ENCODE measurements at places on chromosomes 2 and 18.

- DNase-seq: no peak
Observed at GRCh38 chr18:62811674-62812073, 96.3 kb downstream of the PHLPP1 start.

- no peak for DNase-seq
Observed at GRCh38 chr18:33716061-33716683, 138.2 kb downstream of the ASXL3 start.

DNA sequence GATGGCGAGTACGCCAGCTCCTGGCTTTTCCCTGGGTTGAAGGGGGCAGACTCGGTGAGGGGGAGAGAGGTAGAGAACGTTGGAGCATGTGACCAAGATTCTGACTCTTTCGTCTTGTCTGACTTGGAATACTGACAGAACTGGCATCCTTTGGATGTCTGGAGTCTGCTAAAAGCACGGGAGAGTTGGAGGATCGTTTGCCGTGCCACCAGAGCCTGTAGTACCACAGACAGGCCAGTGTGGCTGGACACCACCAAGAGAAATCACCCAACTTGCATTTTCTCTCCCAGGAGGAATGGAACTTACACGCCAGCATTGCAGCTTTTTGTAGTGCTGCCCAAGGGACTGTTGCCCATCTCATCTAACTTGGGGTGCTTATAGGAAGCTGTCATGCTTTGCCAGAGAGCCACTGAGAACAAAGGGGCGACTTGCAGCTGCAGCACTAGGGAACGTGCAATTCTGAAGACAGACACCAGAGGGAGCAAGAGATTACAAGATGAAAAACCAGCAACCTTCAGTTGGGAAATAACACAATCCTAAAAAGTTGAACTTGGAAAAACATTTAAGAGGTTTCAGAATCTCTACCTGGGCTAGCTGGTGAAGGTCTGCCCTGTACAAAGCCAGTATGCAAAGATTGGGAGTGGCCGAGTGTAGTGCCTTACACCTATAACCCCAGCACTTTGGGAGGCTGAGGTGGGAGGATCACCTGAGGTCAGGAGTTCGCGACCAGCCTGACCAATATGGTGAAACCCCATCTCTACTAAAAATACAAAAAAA lies 24.1 kb downstream of the PSMG2 start:
- DNase-seq: peak; percentile 88

DNA sequence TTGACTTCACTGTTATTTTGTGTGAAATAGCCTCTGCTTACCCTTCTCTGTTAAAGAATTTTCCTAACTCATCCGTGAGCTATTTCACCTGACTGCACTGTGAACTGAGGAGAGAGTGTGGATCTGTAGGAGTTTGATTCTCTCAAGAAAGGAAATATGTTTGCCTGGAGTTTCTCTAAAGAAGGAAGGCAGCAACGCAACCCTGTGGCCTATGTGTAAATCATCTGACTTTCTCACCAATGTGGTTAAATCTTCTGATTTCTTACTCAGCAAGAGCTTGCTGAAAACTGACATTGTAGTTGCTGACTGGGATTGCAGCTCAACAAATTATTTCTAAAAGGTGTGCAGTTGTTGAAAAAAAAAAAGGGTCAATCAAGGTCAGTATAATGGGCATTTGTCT lies 153.9 kb upstream of the PELI1 start:
- DNase-seq: no peak

DNA sequence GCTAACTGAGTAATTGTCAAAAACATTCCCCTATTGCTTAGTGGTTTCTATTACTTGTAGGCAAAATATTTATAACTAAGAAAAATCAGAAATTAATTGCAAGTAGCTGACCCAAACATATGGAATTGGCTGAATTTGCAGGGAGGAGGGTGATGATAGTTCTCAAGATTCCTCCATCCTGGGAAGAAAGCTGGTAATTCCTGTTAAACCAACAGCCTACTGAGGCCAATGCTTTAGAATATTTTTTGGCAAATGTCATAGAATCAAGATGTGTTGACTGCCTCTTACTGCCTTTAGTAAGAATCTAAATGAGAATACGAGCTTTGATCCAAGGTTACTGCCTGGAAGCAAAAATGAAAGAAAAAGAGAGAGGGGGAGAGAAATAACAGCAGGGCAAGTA lies 120.0 kb downstream of the COL6A3 start:
- DNase-seq: no peak

- peak; percentile 92 for DNase-seq
Observed at GRCh38 chr18:31555971-31556747, 35.5 kb upstream of the TTR start.

GRCh38 chr2:222594679-222595078 lies 61.2 kb downstream of the FARSB start:
- DNase-seq: no peak

DNA sequence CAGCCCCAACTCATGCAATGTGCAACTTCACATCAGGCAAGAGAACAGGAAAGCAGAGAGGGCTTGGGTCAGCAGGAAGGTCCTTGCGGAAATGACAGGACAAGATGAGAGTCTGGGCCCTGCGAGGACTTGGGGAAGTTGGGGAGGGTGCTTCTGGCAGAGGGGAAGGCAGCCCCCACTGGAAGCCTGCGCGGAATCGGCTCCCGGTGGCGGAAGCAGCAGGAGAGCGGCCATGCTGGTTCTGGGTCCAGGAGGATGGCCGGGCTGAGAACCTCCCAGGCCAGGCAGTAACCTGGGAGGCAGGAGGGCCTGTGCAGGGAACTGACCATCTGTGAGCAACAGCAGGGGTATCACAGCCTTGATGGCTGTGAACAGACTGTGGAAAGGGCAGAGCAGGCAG lies 112.9 kb downstream of the MBP start:
- DNase-seq: no peak

DNA sequence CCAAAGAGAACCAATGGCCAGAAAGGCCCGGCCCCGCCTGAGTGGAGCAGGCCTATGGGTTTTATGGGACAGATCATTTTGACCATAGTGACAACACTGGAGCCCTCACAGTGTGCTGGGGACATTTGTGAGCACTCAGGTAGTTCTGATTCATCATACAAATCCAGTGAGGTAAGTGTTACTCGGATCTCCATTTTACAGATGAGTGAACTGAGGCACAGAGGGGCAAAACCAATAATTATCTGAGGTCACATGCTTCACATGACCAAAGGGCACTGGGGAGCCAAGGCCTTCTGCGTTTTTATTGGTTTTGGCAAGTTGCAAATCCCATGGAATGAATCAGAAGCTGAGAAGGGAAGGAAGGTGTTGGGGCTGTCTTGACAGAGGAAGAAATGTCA lies 111.5 kb upstream of the MGAT5 start:
- DNase-seq: no peak

DNA sequence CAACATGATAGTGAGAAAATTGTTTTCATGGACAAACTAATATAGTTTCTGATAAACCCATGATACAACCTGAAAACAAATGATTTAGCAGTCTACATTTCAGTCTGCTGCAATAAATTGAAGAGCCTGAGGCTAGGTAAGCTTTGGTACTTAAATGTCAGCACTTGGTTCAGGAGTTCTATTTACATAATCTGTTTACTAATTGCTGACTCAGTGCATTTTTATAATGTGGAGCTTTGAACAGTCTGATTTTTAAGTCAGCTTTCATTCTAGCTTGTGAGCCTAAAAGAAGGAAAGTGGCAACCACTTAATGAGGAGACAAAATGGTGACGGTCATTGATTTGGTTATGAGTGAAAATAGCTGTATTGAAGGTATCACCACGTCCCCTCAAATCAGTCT lies 488.6 kb downstream of the CPS1 start:
- no peak for DNase-seq

DNA sequence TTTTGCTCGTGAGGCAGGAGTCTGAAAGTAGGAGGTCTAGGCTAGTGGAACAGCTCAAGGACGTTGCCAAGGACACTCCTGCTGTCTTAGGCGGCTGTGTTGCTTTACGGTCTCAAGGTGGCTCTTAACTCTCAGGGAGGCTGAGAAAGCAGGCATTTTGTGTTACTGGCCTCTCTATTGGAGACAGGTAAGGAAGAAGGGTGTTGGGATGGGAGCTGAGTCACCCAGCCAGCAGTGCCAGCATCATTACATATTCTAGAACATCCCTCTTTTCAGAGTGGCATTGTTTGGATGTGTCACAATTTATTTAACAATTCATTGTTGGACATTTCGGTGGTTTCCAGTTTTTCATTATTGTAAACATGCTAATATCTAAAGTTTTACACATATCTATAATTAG lies 30.8 kb upstream of the TMEM214 start:
- DNase-seq: no peak

DNA sequence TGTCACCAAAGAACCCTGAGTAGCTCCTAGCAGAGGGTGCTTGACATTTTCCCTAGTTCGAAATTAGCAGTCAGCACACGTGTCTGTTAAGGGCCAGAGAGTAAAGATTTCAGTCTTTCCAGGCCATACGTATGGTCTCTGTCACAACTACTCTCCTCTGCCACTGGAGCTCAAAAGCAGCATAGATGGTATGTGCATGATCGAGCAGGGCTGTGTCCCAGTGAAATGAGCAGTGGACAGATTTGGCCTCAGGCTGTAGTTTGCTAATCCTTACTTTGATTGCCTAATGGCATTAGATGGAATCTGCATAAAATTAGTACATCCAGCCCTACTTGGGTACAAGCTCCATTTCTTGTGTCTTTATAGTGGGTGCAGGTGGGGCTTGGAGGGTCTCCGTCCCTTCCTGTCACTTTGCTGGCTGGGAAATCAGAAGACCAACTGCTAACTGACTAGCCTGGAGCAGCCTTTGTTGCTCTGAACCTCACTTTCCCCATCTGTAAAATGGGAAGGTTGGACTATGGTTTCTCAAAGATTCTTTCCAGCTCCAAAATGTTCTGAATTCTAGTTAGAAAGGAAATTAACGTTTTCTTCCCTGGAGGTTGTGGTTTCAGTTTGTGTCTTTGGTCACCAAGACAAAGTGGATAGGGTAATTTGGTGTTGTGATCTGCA lies 108.5 kb downstream of the GLI2 start:
- no peak for DNase-seq

DNA sequence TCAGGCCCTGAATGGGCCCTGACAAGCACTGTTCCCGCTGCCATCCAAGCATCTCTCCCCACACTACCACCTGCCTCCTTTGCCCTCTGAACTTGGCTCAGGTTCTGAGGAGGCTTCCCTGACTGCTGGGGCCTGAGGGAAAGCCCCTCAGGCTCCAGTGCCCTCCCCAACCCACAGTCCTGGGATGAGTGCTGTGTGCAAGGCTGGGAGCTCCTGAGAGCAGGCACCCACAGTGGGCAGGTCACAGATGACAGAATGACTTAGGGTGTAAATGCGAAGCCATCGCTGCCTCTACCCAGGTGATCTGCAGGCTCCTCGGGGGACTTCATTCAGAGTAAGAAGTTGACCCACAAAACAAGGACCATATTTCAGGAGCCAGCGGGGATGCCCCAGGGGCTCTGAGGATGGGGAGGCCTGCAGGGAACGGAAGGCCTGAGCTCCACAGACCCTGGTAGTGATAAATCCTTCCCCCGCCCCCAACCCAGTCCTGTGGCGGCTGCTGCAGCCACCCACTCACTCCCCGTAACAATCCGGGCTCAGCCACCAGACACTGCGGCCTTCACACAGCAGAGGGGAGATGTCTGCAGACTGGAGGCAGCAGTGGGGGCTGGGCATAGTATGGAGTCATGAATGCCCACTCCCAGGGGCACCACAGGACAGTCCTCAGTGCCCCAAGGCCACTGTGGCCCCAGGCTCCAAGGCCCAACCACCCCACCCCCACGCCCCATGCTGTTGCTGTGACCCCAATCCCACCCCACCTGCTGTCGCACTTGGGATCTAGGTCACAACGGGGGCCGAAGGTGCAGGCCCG lies 8.9 kb downstream of the BIN1 start:
- no peak for DNase-seq

DNA sequence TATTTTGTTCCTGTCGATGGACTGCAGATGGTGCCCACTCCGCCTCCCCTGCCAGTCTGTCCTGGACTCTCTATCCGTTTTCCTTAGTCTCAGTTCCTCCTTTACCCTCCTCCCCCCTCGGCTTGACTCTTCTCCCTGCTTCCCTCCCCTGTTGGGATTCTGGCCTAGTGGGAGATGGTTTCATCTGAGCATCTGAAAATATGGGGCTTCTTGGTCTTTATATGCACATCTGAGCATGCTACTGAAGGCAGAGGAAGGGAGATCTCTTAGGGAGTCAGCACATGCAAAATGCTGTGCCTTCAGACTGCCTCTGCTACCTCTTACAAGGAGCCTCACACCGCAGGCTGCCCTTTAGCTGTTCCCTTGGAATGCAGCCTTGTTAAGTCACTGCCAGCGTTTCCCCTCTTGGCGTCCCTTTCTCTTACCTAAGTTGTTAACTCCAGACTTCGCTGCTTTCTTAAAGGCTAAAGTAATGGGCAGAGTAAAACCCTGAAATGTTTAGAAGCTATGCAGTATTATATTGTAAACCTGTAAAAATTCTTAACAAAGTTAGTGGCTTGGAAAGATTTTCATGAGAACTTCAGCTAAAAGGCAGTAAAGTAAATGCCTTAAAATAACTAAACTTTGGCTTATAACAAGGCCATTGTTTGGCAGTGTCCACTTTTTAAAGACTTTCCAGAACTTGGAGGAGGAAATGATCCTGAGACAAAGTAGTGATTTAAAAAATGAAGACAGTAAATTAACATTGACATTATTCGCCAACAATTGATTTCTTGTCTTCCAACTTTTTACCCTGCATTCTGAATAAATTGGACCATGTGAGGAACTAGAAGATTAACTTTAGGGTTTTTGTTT lies 49.8 kb downstream of the LDLRAD4 start:
- no peak for DNase-seq

DNA sequence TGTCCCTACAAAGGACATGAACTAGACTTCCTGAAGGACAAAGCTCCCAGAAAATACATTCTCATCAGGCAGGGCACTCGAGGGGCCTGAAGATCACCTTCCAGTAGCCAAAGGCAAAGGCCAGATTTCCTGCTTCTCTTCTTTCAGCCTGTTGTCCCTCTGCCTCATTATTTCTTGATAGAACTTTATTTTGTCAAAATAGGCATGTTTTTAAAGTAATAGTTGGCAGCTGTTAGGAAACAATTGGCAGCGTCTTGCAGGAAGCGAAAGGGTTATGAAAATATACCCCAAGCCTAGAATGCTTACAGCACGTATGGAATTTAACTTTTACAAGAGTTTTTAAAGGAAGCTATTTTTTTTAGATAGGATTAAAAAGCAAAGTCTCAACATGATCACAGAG lies 74.9 kb downstream of the LINC00305 start:
- DNase-seq: no peak

GRCh38 chr2:231393149-231394131 lies 2.1 kb upstream of the B3GNT7 start:
- DNase-seq: peak; percentile 94

GRCh38 chr2:224101820-224102630 lies 62.9 kb upstream of the SERPINE2 start:
- DNase-seq: peak; percentile 48

DNA sequence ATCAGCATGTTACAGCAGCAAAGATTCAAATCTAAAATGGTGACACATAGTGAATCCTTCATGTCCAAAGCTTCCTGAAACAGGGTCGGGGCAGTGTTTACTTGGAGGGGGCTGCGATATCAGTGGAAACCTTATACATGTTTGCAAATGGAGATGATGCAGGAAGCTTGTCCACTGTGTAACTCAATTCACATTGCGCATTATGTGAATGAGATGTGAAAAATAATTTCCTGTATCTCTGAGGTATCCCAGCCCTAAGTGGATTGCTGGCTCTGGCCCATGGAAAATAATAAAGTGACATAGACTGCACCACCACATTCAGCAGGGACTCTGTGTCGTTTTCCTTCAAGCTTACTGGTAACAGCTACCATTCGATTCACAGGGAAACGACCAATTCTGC lies 505.5 kb downstream of the GALR1 start:
- no peak for DNase-seq

GRCh38 chr18:66560094-66560493 lies 43.8 kb downstream of the CDH19 start:
- DNase-seq: peak; percentile 62
